Stimulated activated CD4-positive, alpha-beta T cell treated with anti-CD3 and anti-CD28 coated beads, Interleukin-12 subunit alpha, Interleukin-12 subunit beta, amount 100 ng/mL, for 48 hours (primary cell): ENCODE measurements at places on chromosomes 3 and 15.

- DNase-seq: no peak
Measured at GRCh38 chr3:191076903-191077552, 122.0 kb upstream of the OSTN start.

- no peak for DNase-seq
Measured at GRCh38 chr3:172444821-172445220, 3.4 kb downstream of the GHSR start.

- no peak for DNase-seq
Measured at GRCh38 chr3:126116526-126116925, 32.6 kb upstream of the SLC41A3 start.

DNA sequence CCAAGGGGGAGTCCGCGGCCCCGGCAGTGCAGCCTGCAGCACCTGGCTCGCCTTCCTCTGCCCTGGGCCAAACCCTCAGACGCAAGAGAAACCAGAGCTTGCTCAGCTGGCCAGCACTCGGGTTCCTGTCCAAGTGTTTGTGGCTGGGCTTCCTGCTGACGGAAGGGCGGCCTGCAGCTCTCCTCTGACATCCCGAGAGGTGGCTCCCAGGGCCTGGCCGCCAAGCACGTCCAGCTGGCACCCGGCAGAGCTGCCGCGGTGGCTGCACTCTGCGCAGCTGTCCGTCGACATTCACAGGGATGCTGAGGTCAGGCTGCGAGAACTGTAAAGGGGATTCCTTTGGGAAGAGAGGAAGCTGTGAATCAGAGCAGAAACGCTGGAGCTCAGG lies 85.6 kb downstream of the CPN2 start:
- DNase-seq: no peak

DNA sequence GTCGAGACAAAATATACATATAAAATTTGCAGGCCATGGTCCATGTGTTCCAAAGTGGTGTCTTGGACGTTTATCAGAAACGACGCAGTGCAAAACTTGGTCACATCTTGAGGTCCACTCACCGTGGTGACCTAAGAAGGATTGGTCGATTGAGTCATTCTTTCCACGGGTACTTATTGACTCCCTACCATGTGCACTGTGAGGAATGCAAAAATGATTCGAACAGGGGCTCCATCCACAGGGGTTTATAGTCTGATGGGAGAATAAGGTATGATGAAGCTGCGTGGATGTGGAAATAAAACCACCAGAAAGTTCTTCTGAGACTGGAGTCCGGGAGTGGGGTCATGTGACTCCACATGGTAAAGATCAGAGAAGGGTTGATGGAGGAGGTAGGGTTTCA lies 185.2 kb downstream of the ITPR1 start:
- DNase-seq: no peak

GRCh38 chr3:146313746-146314111 lies 62.8 kb upstream of the PLSCR4 start:
- no peak for DNase-seq
